ENCODE measurements at places on chromosomes 4 and X.

DNA sequence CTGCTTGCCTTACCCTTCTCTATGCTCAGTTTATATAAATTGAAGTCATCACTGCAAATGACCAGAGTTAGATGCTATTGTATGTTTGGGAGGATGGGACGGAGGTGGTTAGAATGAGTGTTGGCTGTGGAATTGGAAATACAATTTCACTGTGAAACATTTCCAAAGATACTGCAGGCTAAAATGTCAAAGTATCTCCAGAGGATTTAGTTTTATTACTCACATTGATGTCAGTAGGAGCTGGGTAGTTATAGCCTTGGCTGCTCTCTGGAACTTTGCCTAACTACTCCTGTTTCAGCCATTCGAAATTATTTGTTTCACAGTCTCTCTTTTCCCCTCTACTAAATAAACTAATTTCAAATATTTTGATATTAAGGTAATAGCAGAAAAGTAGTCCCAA, 92.6 kb upstream of the PPP3CA start:
- DNase-seq, result no peak

GRCh38 chr4:152738827-152739226, 40.7 kb downstream of the TIGD4 start:
- DNase-seq, result no peak

DNA sequence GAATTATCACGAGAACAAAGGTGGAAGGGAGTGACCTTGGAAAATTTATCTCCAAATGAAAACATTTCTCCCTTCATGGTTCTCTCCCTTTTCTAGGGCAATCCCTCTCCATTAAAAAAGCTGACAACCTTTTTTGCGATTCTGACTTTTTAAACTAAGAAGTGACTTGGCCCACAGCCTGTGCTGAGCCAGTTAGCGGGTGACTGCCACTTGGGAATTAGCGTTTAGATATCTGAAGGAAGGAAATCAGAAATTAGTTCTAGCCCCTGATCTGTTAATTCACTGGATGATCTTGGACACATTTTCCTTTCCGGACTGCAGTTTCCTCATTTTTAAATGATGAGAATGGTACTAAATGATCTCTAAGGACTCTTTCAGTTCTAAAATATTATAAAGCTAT, 245.0 kb downstream of the FBXO8 start:
- DNase-seq, result no peak

DNA sequence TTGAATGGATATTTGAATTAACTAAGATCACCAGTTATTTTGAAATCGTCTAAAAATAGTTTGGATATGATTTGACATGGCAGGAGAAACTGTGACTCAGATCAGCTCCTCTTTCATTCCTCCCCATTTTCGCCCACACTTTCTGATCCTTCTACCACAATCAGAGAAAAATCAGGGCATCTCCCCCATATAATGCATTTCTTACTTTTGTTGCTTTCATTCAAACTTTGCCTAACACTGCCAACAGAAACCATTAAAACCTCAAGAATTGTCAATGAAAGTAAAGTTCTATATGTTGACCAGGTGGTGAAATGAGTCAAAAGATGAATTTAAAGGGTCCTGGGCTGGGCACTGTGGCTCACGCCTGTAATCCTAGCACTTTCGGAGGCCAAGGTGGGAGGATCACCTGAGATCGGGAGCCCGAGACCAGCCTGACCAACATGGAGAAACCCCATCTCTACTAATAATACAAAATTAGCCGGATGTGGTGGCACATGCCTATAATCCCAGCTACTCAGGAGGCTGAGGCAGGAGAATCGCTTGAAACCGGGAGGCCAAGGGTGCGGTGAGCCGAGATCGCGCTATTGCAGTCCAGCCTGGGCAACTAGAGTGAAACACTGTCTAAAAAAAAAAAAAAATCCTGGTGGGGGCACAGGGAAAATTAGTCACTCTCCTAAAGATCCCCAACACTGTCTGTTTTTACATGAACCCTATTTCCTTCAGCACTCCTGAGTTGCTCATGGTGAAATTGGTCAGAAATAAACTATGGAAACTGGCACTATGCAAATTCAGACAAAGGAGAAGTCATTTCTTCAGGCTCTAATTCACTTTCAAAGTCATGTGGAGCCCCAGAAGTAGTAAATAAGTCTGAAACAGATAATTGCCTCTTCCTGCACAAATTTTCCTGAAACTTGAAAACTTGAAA, 122.8 kb upstream of the NOCT start:
- DNase-seq, result no peak

DNA sequence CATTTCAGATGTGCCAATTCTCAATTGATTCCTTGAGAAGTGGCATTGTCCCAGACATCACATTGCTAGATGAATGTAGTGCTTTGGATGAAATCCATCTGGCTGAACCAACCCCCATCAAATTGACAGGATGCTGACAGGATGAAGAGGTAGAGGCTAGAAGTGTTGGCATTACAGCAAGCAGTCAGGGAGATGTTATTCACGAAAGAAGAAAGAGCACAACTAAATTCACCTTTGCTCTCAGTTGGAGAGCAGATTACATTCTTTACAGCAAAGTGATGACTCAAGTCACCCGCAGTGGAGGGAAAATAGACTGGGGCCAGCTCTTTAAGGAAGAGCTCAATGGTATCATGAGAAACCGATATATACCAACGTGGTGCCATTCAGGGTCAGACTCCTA, 259.6 kb downstream of the C4orf33 start:
- DNase-seq, result no peak

DNA sequence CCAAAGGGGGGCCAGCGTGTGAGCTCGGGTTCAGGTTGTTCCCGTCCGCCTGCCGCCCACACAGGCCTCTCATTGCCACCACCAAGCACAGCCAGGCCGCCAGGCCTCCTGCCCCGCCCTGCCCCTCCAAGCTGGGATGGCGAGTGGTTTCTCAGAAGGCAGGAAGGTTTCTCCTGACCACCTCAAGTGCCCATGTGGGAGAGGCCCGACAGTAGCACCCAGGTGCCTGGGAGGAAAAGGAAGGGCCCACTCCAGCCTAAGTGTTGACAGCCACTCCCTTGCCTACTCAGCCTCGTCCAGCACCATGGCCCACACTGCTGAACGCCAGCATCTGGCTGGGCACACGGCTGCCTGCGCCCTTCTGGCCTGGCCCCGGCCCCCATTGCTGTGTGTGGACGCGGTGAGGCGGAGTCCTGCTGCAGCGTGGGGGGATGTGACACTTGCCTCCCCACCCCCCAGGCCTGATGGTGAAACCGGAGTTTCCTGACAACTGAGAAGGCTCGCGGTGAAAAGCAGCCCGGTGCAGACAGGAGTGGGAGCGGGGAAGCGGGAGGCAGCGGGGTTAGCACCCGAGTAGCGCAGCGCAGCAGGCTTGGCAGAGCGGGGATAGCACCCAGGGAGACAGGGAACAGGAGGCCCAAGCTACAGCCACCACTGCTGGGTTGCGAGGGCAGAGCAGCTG, 19.2 kb downstream of the FLNA start:
- no peak for DNase-seq

GRCh38 chrX:100743009-100743607, 11.2 kb upstream of the SYTL4 start:
- no peak for DNase-seq

DNA sequence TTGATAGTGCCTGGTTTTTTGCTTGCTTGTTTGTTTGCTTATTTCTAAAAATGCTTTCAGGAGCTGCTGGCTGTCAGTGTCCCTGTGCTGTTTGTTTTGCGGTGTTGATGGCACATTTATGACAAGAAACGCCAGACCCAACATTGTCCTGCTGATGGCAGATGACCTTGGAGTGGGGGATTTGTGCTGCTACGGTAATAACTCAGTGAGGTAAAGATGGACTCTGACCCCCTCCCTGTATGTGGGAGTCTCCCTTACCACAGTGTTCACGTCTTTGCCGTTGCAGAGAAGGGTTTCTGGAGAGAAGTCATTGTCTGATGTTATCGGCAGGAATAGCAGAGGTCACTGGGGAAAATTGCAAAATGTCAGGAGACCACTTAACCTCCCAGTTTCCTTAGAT, at the start of gene ARSH:
ARSH (plus strand) TSS at position 52 of the 400 bp plus-strand sequence; CDS start at position 119, 67 bp downstream.
- DNase-seq, result no peak

GRCh38 chrX:25004485-25005032, 11.2 kb downstream of the ARX start:
- no peak for DNase-seq

GRCh38 chr4:17173300-17173699, 274.9 kb upstream of the LDB2 start:
- DNase-seq, result no peak

GRCh38 chrX:98956014-98956413, 1454.1 kb downstream of the PCDH19 start:
- DNase-seq, result peak; percentile 33

GRCh38 chrX:150219374-150220185, 143.5 kb upstream of the MAMLD1 start:
- no peak for DNase-seq

GRCh38 chrX:12978205-12979025, 3.5 kb downstream of the TMSB4X start:
- DNase-seq, result peak; percentile 42

DNA sequence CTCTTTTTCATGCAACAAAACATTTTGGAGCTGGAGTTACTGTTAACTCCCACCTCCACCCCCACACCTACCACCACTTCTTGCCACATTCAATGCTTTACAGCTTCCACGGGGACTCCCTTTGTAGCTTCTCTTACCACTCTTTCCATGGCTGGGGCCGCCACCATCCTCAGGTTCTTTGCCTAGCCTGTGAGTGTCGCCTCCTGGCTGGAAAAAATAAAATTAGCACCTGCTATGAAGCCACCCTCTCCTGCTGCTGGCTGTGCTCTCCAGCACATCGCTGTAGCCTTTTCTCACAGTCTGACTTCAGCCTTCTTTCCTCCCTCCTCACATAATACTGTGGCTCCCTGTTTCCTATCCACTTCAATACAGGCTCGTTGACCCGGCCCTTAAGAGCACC, 114.4 kb downstream of the FRAS1 start:
- no peak for DNase-seq

DNA sequence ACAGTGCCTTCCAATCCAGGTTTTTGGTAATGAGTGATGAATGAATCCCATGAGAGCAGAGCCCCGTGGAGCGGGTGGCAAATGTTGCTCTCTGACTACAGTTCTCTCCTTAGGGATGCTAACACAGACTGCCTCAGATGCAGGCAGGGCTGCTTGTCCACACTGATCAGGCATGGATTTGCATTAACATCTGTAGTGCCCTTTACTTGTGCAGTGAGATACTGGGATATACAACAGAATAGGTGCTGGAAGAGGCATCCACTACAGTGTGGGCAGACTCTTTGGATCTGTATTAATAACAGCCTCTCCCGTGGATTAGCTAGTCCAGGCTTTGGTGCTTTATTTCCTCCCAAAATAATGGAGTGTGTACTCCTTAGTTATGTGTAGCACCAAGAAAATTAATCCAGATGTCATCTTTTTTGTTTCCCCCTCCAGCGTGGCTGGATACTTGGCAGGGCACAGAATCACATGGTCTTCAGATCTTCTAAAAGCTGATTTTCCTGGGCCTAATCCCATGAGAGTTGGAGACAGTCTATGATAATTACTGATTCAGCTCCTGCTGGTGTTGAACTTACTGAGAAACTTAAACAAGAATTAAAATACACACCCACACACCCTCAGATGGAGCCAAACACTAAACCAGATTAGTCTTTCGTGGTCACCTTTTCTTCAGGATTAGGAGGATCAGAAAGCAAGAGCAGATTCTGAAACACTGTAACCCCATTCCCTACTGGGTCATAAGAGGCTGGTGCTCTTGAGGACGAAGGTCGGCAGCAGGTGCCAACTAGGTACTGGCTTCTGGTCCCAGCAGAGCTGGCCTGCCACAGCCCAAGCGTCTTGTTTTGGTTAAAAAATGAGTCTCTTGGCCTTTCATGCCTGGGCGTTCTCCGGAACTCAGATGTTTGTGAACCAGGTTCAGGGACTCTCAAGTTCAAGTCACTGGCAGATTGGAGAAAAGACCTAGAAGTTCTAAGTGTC, 23.1 kb upstream of the NAP1L5 start:
- no peak for DNase-seq

DNA sequence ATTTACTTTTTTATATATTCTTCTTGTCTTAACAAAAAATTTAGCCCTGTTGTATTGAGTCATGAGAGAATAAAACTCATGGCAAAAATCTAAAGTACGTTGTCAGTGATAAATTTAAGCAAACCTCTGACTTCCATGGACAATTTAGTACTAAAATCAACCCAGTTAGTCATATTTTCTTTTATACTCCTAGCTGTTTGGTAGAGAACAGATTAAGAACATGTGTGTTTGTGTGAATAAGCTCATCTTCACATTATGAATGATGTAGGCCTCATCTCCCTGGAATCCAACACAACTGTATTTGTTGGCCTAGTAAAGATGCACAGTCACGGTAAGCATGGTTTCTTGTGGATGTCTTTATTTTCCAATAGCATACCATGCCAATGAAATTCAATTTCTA, 40.8 kb upstream of the FAM47B start:
- DNase-seq, result no peak

- DNase-seq, result no peak
Measured at GRCh38 chr4:93384887-93385286, 443.7 kb upstream of the ATOH1 start.

DNA sequence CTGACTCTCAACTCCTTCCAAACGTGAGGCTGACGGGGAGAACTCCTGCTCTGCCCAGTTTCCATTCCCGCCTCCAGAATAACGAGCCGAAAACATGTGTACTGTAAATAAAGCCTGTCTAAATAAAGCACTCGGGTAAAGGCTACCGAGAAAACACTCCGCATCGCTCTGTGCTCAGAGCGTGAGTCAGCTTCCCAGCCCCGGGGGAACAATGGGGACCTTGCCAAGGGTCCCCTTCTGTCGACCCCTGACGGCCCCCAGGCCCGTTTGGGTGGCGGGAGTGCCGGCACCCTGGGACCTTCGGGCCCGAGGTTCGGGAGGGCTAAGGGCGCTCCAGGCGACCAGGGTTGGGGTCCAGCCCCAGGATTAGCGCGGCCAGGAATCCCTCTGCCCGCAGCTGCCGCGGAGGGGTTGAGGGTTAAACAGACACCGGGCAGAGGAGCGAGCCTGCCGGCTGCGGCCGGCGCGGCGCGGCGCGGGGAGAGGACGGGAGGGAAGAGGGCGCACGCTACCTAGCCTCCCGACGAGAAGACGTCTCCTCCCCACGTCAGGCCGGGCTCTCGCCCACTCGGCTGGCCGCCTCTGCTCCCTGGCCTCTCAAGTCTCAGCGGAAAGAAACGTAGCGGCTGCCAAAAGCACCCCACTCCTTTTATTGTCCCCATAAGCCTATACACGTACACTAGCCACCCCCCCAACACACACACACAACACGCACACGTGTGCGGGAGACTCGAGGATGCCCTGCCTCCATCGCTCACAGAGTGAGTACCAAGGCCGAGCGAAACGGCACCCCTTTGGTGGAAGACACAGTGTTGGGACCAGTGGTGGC, 85.5 kb downstream of the BCOR start:
- DNase-seq, result peak; percentile 39

- no peak for DNase-seq
Measured at GRCh38 chr4:175034986-175035705, 117.0 kb downstream of the ADAM29 start.
